ENCODE measurements at places on chromosomes 5 and 9.

DNA sequence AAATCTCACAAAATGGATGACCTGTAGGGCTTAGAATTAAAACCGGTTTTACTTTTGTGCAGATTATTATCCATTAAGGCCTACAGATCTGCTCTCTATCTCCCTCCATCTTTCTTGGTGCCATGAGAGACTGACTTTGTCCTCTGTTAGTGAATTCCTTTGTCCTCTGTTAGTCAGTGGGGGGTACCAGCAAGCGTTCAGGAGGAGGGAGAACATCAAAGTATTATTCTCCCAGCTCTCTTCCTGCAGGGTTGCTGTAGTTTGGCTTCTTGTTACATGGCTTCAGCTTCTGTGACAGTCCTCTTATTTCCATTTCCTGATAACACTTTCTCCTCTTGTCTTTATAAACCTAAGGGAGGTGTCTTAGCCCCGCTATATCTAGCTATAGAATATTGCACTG lies 850.5 kb upstream of the SEMA6A start:
- H3K4me1 ChIP-seq = peaks cover 2% of the 10 kb centered on the region
- H3K4me3 ChIP-seq = no peak overlapping the region
- no peak overlapping the region for H3K27ac ChIP-seq

- no peak for DNase-seq
- peaks cover 7% of the 10 kb centered on the region for H3K4me1 ChIP-seq
- peaks cover 40% of the 10 kb centered on the region for H3K27me3 ChIP-seq
- H3K27ac ChIP-seq = no peak overlapping the region
- peak overlapping the region; percentile 41 for H3K4me3 ChIP-seq
Observed at GRCh38 chr9:1052365-1053281, 2.5 kb downstream of the DMRT2 start.

- peaks cover 10% of the 10 kb centered on the region for H3K4me1 ChIP-seq
- DNase-seq = no peak
- no peaks in the 10 kb centered on the region for H3K36me3 ChIP-seq
- no peak overlapping the region for H3K4me3 ChIP-seq
- H3K27me3 ChIP-seq = no peaks in the 10 kb centered on the region
- H3K27ac ChIP-seq = no peak overlapping the region
Observed at GRCh38 chr5:107700481-107700880, 29.7 kb upstream of the EFNA5 start.

GRCh38 chr9:120299785-120300184 lies 280.2 kb downstream of the CDK5RAP2 start:
- DNase-seq = no peak
- no peak overlapping the region for H3K4me3 ChIP-seq
- H3K27ac ChIP-seq = no peak overlapping the region
- H3K27me3 ChIP-seq = no peaks in the 10 kb centered on the region

GRCh38 chr9:136377341-136378169 lies 4.1 kb upstream of the CARD9 start:
- no peak overlapping the region for H3K27ac ChIP-seq
- H3K4me3 ChIP-seq = no peak overlapping the region
- no peak for DNase-seq
- H3K36me3 ChIP-seq = peaks cover 21% of the 10 kb centered on the region

DNA sequence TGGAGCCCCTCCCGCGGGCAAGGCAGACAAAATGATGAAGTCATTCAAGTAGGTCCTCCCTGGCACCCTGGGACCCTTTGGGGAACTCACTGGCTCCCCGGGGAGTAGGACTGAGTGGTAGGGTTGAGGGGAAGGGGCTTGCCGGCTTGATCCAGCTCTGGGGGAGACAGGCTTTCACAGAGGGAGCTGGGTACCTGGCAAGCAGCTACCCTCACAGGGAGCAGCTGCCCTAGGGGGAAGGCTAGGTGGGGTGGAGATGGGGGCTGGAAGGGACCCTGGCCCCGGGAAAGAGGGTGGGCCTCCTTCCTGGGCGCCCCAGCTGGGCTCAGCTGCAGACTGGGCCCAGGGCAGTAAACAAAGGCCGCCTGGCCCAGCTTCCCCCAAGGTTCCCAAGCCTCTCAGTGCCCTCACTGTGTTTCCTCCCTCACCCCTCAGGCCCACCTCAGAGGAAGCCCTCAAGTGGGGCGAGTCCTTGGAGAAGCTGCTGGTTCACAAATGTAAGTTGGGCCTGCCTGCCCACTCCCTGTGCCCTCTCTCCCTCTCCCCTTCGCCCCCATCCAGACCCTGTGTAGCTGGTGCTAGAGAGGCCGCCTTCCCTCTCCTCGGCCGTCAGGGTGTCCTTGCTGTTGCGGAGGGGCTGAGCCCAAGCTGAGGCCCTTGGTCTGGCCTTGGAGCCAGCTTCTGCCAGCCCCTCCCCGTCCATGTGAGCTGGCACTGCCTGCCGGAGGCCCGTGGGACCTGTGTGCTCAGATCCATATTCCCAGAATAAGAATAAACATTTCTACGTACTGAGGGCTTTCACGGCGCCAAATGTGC lies 131.2 kb downstream of the RGS3 start:
- peaks cover 10% of the 10 kb centered on the region for H3K4me1 ChIP-seq
- peak overlapping the region; percentile 43 for H3K4me3 ChIP-seq
- peak overlapping the region; percentile 52 for H3K27ac ChIP-seq
- no peaks in the 10 kb centered on the region for H3K27me3 ChIP-seq

DNA sequence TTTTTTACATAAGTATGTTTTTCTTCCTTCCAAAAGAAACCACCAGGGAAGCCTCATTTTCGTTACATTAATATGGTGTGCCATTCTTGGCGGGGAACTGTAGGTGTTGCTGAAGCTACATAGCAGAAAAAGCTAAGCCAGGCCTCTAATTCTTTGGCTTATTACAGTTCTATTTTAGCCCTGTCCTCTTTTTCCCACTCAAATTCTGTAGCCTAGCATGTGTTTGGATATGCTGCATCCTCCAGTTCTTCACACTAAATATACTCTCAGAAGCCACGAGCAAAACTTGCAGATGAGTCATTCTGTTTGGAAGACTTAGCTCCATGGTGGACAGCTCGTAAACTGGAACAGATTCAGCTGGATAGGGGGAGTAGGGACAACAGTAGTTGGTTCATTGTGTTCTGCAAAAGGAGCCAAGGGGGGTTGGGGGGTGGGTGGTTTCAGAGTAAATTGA lies 369.4 kb downstream of the TMEM161B start:
- no peak overlapping the region for H3K4me3 ChIP-seq
- H3K4me1 ChIP-seq = no peaks in the 10 kb centered on the region
- H3K27ac ChIP-seq = no peak overlapping the region
- no peak for DNase-seq
- H3K36me3 ChIP-seq = no peaks in the 10 kb centered on the region

- no peaks in the 10 kb centered on the region for H3K4me1 ChIP-seq
- H3K27ac ChIP-seq = no peak overlapping the region
- no peak overlapping the region for H3K4me3 ChIP-seq
Observed at GRCh38 chr5:84213861-84214260, 170.8 kb downstream of the EDIL3 start.

DNA sequence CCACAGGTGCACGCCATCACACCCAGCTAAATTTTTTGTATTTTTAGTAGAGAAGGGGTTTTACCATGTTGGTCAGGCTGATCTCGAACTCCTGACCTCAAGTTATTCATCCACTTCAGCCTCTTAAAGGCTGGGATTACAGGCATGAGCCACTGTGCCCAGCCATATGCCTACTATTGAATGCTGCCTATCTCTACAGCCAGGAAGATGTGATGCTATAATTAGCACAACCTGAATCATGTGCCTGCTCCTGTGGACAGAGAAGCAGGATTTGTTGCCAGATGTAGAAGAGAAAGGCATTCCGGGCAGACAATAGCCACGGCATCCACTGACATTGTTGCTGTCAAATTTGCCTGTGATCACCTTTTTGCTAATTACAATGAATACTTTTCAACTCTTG lies 24.4 kb upstream of the MLLT3 start:
- H3K27ac ChIP-seq = no peak overlapping the region
- no peaks in the 10 kb centered on the region for H3K4me1 ChIP-seq
- H3K27me3 ChIP-seq = no peaks in the 10 kb centered on the region
- no peaks in the 10 kb centered on the region for H3K36me3 ChIP-seq
- DNase-seq = no peak
- H3K4me3 ChIP-seq = no peak overlapping the region

GRCh38 chr5:128534726-128535125 lies 3.3 kb downstream of the FBN2 start:
- H3K36me3 ChIP-seq = no peaks in the 10 kb centered on the region
- peaks cover 17% of the 10 kb centered on the region for H3K27me3 ChIP-seq
- H3K27ac ChIP-seq = no peak overlapping the region
- H3K4me1 ChIP-seq = no peaks in the 10 kb centered on the region
- no peak for DNase-seq
- H3K4me3 ChIP-seq = no peak overlapping the region

GRCh38 chr9:28215536-28216299 lies 642.4 kb upstream of the C9orf72 start:
- no peak overlapping the region for H3K27ac ChIP-seq
- no peaks in the 10 kb centered on the region for H3K36me3 ChIP-seq
- no peaks in the 10 kb centered on the region for H3K27me3 ChIP-seq
- DNase-seq = no peak

- H3K4me1 ChIP-seq = no peaks in the 10 kb centered on the region
- no peak overlapping the region for H3K4me3 ChIP-seq
- H3K27me3 ChIP-seq = no peaks in the 10 kb centered on the region
- DNase-seq = no peak
Observed at GRCh38 chr9:35273591-35273990, 111.8 kb downstream of the UNC13B start.

GRCh38 chr9:268616-269015 lies 54.0 kb downstream of the DOCK8 start:
- no peaks in the 10 kb centered on the region for H3K4me1 ChIP-seq
- H3K27me3 ChIP-seq = no peaks in the 10 kb centered on the region
- no peak overlapping the region for H3K27ac ChIP-seq
- H3K4me3 ChIP-seq = no peak overlapping the region

DNA sequence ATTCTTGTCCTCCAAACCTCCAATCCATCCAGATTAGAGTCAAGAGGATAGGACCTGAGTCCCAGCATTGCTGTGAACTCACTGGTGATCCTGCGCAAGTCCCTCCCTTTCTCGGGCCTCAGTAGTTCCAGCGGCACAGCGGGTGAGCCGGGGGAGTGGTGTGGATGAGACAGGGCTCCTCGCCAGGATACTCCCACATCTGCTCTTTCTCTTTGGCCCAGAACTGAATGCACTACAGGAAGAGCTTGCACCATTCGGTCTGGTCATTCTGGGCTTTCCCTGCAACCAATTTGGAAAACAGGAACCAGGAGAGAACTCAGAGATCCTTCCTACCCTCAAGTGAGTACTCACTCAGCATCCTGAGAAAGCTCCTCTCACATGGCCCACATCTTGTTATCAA lies 6.3 kb downstream of the GPX3 start:
- H3K4me1 ChIP-seq = no peaks in the 10 kb centered on the region
- H3K4me3 ChIP-seq = no peak overlapping the region
- H3K27me3 ChIP-seq = no peaks in the 10 kb centered on the region
- no peak for DNase-seq
- no peak overlapping the region for H3K27ac ChIP-seq

GRCh38 chr9:76658510-76659231 lies 105.6 kb upstream of the PCA3 start:
- no peak overlapping the region for H3K27ac ChIP-seq
- no peak for DNase-seq
- H3K36me3 ChIP-seq = no peaks in the 10 kb centered on the region
- H3K27me3 ChIP-seq = no peaks in the 10 kb centered on the region

DNA sequence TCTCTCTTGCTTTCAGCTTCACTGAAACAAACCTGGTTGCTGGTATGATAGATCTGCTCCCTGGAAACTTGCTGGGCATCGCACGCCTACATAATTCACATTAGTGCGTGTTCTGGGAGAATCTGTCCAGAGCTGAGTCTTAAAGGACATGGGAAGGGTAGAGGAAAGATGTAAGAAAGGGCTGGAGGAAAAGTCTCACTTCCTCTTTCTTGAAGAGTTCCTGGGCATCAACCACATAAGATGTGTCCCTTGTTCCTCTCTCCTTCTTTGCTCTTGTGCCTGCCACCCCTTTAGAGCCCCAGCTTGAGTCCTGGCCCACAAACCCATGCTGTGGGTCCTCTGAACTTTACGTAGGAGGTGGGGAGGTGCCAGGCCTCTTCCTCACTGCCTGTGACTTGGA lies 205.3 kb upstream of the PANK3 start:
- no peak overlapping the region for H3K27ac ChIP-seq
- no peak overlapping the region for H3K4me3 ChIP-seq

DNA sequence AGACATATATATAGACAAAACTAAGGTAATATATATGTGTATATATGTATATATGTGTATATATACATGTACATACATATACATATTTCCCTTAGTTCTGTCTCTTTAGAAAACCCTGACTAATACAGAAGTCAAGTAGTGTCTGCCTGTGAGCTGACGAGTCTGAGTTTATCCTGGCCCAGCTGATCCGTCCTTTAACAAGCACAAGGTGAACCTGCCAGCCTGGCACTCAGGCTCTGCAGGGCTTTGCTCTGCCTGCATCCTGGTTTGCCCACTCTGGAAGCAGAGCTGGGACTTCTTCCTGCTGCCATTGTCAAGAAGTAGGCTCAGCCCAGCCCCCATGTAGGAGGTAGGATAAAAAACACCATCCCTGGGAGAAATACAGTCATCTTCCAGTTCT lies 388.0 kb downstream of the ICE1 start:
- DNase-seq = no peak
- no peaks in the 10 kb centered on the region for H3K27me3 ChIP-seq

DNA sequence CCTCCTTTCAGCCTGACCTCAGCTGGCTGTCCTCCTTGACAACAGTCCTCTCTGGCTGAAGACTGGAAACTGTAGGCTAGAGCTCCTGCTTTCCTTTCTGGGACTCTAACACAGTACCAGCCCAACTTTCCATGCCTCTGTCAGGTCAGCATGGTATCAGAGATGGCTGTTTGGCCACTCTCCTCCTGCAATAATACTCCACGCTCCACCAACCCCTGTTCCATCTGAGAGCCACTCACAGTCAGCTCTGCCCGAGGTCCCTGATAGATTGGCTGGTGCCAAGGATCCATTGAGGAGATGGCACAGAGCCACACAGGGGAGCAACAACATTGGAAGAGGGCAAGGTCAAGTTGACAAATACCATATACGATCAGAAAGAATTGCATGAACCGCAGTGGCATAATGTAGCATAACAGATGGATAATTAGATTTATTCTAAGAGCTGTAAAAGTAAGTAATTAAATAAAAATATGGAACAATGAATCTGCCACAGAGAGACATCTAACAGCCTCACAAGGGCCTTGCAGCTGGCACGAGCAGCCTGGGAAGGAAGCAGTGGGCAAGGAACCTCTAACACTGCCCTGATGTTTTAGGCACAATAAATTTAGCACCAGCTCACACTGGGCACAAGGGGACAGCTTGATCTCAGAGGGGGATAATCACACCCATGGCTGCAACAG lies 94.3 kb upstream of the LRRTM2 start:
- no peaks in the 10 kb centered on the region for H3K27me3 ChIP-seq
- H3K4me1 ChIP-seq = peaks cover 3% of the 10 kb centered on the region
- H3K4me3 ChIP-seq = no peak overlapping the region
- no peak overlapping the region for H3K27ac ChIP-seq
